ENCODE measurements at places on chromosomes 6 and 20.

GRCh38 chr6:113630738-113631535 is 226.2 kb upstream of the MARCKS start:
- no peak for DNase-seq

DNA sequence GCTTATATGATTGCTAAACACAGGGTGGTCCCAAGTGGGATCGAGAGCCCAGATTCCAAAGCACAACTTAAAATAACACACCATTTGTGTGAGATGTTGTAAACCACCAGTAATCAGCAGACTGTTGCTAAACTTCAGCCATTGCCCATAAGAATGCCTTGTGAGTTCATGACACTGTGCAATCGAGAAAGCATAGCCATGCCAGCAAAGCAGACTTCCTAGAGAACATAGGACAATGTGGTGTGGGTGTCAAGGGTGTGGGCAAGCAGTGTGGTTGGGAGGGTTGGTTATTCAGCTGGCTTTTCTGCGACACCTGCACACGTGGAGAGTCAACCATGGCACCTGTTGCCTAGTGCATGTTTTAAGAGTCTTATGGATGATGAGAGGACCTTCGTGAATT is 16.1 kb upstream of the CALHM6 start:
- no peak for DNase-seq

GRCh38 chr6:81031416-81031815 is 721.1 kb downstream of the TENT5A start:
- DNase-seq, result no peak

GRCh38 chr20:48657426-48658197 is 170.2 kb downstream of the PREX1 start:
- peak; percentile 59 for DNase-seq

GRCh38 chr6:110399219-110400071 is 15.9 kb downstream of the DDO start:
- no peak for DNase-seq
